ENCODE measurements at places on chromosomes 1 and 21.

- no peak for DNase-seq
Observed at GRCh38 chr1:30689901-30690645, 33.3 kb downstream of the MATN1 start.

DNA sequence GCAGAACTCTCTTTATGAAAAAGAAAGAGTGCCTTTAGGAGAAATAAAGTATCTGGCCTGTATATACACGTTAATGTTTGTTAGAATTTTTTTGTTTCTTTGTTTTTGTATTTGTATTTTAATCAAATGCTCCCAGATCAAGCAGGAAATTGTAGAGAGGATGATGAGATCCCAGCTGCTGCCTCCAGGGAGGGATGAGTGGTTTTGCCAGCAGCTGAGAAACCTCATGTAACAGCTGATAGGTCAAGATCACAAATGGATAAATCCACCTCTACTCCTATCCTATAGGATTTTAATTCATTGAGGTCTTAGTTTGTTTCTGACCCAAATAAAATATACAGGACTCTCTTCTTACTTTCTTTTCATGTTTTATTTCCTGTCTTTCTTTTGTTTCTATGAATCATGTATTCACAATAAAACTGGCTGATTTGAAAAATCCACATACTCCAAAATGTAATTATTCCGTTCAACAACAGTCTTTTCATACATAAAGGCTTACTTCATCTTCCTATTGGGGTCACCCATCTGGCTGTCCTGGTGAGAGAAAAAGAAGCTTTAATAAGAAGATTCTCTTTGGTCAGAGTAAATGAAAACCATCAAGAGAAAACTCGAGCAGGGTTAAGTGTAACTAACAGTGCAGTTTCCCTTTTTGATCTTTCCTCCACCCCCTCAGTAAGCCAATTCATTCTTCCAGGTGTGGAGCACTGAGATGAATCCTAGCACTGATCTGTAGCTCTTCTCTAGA lies 129.3 kb upstream of the PLPPR5 start:
- no peak for DNase-seq

DNA sequence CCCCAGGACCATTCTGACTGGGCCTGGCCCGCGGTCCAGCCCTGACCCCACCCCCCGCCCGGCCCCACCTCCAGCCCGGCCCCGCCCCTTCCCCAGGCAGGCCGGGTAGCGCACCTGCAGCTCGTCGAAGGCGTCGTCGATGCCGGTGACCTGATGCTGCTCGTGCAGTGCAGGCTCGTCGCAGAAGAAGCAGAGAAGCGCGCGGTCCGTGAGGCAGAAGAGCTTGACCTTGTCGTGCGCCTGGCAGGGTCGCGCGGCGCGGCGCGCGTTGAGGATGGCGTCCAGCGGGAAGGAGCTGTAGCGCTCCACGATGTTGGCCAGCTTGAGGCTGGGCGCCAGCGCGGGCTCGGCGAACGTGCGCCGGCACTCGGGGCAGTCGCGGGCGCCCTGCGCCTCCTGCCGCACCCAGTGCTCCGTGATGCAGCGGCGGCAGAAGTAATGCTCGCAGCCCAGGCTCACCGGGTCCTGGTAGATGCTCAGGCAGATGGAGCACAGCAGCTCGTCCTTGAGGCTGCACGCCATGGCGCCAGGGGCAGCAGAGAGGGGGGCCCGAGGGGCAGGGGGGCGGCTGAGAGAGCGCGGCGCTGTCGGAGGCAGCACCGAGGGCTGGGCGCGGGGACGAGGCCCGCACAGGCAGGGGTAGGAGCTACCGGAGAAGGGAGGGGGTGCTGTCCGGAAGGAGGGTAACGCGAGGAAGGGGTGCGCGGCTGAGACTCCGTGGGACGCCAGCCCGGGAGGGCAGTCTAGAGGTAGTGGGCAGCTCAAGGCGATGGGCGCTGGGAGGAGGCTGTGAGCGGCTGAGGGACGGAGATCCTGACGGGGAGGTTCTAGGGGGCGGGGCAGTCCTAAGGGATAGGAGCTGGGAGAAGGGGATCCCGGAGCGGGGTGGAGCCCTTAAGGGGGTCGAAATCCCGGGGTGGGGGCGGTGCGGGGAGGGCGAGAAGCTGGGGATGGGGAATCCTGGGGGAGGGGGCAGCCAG lies 642 bp downstream of the TRIM62 start:
- no peak for DNase-seq

DNA sequence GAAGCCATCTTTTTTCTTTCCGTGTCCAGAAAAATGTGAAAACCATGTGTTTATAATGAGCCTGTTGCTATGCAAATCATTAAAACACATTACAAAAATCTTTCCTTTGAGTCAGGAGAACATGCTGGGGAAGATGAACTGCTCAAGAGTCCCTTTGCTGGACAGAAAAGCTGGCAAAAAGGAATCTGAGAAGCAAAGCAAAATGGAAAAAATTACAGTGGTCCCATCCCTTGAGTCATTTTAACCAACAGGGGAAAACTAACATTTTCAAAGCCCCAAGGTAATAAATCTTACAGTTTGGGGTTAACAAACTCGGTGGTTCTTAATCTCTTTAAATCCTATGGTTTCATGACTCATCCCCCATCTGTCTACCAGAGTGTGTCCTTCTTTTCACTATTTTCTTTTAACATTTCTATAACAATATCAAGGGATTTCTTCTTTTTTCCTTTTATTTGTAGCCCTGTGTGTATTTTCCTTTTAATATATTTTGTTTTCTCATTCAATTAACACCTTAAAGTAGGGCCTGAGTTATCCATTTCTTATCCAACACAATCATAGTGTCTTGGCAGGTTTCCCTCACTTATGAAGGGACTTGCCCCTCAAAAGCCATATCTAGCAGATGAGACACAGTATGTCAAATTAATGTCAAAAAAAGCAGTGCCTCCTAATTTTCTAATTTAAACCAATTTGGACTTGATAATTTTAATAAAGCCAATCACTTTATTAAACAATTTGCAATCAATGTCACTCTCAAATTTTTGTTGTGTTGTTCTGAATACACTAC lies 105.4 kb downstream of the PTPN14 start:
- DNase-seq = no peak

DNA sequence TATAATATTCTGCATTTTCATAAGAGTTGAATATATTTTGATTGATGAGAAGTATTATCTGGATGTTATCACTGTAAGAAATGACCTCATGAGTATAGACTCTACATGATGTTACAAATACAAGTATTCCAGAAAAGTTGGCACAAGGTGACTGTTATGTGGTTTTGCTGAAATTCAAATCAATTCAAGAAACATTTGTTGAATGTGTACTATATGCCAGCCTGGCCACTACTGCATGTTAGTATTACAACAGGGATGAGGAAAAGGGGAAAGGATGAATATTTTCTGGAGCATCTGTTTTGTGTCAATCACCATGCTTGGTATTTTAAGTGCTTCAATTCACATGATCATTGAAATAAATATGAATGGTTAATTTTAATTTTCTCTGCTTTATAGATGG lies 250.9 kb upstream of the PBX1 start:
- DNase-seq = no peak

- DNase-seq = no peak
Observed at GRCh38 chr1:229371624-229372023, 28.8 kb upstream of the CCSAP start.

DNA sequence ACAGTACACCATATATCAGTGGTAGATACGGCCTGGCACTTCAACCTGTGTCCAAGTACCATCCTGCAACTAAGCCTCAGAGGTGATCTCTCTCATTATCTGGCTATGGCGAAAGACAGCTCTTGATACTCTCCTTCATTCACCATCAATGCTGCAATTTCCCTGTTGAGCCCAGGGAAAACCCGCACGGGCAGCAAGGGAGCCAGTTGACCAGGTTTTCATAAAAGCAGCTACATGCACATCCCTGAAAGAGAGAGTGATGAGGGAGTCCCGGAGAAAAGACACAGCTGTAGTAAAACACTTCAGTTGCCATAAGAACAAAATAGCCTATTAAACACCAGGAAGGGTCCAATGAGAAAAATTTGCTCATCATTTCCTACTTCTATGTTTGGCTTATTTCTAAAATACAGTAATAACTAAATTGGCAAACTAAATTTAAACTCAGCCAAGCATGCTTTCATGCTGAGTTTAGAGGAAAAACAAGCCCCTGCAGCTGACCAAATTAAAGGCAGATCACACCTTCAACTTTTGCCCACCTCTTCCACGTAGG lies 68.3 kb downstream of the CAPZB start:
- DNase-seq = no peak

- no peak for DNase-seq
Observed at GRCh38 chr1:114322734-114323133, 169.1 kb upstream of the SYT6 start.

DNA sequence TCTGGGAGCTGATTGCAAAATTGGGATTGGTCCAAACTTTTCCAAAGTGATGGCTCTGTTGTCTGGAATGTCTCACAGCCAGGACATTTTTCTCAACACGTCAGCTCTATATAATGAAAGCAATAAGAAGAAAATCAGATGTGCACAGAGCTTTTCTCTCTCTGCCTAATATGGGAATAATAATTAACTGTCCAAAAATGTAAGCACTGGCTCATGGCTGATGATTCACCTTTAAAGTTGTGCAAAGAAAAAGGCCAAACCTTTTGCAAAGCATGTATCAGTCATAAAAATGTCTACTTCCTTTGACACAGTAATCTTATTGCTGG lies 30.4 kb downstream of the ZNF281 start:
- DNase-seq = no peak
